Brain (organoid and tissue), 16 donors: ENCODE measurements at places on chromosomes 5 and 9.

- DNase-seq: no peak
Observed at GRCh38 chr5:71695595-71695994, 23.5 kb upstream of the CARTPT start.

DNA sequence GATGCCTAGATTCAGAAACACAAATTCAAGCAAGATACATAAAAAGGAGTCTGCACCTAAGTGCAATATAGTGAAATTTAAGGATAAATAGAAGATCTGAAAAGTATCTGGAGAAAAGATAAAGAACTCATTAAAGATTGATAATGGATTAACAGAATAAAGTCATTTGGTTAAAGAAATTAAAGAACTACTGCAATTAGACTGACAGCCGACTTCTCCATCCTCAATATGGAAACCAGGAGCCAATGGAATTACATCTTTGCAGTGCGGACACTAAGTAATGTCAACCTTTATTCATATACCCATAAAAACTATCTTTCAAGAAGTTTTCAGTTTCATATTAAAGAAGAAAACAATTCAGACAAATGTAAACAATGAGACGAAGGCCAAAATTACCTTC is 81.0 kb downstream of the MRPL36 start:
- no peak for DNase-seq

- DNase-seq: no peak
Observed at GRCh38 chr9:87884578-87885459, 2.1 kb downstream of the SPATA31E1 start.

DNA sequence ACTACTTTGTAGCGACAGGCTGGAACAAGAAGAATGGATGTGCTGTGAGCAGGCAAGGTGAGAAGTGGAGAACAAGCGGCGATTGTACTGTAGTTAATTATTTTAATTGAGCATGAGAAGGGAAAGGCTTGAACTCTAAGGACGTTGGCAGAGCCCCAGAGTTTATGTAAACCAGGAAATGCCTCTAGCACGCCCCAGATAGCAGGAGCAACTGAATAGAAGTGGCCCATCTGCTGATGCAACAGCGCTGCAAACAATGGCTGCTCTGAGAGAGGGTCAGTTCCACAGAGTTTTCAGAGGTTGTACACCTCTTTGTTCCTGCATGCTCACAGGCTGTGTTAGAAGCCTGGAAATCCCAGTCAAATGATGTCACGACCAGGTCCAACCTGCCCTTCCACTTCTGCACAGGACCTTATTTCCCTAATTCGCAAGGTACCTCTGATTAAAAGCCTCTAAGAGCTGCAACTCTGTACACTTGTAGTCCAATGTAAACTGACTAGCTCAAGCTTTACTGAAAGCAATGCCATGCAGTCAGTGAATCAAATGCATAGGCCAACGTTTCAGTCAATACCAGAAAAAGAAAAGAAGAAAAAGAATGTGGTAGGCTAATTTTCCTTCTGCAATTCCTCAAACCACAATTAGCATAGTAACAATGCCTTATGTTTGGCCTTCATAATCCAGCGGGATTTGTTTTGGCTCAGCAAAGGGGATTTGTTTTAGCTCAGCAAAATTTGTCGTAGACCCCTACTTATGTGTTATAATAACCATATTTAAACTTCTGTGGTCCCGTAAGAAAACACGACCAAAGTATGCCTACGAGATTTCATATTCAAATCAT is 119.6 kb upstream of the RETREG1 start:
- DNase-seq: peak; percentile 86

DNA sequence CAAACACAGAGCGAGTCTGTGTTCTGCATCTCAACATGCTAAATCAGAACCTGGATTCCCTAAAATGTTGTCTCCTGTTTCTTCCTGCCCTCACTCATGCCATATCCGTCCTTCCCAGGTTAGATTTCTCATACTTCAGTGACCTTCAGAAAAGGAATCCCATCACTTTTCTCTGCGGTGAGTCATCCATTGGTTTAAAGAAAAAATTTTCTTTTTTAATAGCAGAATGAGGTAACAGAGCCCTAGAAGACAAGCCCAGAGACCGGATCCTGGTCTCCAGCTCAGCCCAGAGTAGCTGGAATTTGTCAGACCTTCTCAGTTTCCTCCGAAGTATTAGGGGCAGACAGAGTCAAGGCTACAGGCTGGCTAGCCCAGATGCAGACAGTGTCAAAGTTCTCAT is 143.2 kb upstream of the DMRT1 start:
- no peak for DNase-seq

GRCh38 chr5:107204413-107204812 is 466.3 kb downstream of the EFNA5 start:
- DNase-seq: no peak

- DNase-seq: no peak
Observed at GRCh38 chr9:137478962-137479861, 20.1 kb upstream of the NSMF start.

- DNase-seq: no peak
Observed at GRCh38 chr9:16352251-16352650, 518.2 kb downstream of the BNC2 start.

DNA sequence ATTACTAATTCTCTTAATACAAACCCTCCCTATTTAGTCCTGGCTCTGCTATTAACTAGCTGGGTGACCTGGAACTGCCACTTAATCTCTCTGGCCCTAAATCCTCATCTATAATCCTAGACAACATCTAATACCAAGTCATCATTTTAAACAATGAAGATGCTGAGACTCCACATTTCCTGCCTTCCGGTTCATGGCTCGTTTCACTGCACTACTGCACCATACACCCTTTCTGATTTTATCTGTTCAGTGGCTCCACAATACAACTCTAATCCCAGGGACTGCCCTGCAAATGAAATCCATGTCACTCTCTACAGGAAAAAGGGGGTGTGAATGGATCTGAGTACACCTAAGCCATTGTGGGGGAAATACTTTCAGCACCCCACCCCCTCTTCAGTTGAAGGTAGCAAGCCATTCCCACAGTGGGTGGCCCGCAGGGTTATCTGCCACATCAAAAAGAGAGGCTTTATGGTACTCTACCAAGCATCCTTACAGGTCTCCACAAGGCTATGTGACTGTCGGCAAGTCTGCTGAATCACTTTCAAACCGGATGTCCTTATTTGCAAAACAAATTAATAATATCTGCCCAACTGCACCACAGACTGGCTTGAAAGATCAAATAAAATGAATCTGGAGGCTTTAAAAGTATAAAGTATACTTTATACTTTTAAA is 89.5 kb downstream of the EPB41L4A start:
- DNase-seq: no peak

- DNase-seq: no peak
Observed at GRCh38 chr5:143801252-143801939, 10.6 kb upstream of the HMHB1 start.

- DNase-seq: no peak
Observed at GRCh38 chr5:79992891-79993657, 2.0 kb upstream of the MTX3 start.

GRCh38 chr5:79495311-79495710 is 18.6 kb downstream of the HOMER1 start:
- DNase-seq: no peak

DNA sequence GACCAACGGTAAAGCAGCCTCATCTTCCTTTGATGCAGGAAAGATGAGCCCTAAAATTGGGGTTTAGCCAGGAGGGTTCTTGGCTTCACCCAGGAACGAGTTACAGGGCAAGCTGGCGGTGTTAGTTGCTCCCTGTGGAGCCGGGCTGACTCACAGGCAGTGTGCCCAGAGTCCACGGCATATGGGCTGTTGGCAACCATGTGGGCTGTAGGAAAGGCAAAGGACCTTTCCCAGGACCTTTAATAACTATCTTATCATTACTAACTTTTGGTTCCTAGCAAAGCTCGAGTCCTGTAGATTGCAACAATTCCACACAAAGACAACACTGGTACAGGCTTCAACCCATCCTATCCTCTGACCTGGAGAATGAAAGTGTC is 29.8 kb upstream of the CLPTM1L start:
- peak; percentile 44 for DNase-seq

- DNase-seq: no peak
Observed at GRCh38 chr9:134525841-134526583, 115.6 kb upstream of the COL5A1 start.

DNA sequence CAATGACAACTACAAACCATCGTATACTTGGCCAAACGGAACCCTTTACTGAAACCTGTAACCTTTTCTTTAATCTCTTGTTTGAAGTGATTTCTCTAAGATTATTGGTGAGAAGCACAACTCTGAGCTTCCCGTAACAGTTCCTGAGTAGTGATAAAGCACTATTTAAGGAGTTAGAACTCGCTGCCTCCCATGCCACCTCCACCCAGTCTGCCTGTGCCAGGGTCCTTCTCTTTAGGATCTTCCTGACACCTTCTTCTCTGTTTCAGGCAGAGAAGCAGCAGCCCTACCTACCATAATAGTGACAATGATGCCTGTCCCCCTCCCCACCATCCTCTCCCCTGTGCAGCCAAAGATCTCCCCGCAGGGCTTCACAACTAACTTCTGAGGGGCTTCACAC is 330.6 kb downstream of the ZSWIM6 start:
- DNase-seq: no peak

GRCh38 chr9:128280084-128280622 is 4.1 kb downstream of the SWI5 start:
- DNase-seq: no peak

DNA sequence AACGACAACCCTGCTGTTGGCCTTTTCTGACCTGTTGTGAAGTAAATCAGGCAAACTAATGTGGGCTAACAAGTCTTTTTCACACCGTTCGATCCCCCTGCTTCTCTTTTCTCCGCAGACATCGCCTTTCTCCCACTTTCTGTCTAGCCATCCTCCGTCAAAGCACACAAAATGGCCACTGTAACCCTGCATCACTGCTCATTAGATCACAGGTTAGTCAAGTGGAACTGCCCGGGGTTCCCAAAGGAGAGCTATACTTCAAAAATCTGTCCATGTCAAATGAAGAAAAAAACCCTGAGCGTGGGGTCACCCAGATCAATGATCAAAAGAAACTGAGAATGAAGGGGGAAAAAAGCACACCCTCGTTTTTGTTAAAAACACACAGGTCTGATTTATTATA is 212.1 kb downstream of the ARL15 start:
- no peak for DNase-seq

DNA sequence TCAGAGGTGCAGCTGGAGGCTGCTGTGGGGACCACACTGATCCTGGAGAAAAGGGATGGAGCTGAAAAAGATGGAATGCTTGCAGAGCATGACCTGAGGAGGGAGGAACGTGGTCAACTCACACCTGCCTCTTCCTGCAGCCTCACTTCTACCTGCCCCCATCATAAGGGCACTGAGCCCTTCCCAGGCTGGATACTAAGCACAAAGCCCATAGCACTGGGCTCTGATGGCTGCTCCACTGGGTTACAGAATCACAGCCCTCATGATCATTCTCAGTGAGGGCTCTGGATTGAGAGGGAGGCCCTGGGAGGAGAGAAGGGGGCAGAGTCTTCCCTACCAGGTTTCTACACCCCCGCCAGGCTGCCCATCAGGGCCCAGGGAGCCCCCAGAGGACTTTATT is 5.9 kb upstream of the SLC6A7 start:
- DNase-seq: no peak

- no peak for DNase-seq
Observed at GRCh38 chr5:67206461-67206860, 9.9 kb upstream of the CD180 start.

- DNase-seq: no peak
Observed at GRCh38 chr5:177432839-177433657, 6.6 kb downstream of the GRK6 start.

- no peak for DNase-seq
Observed at GRCh38 chr5:159263569-159263905, 447 bp downstream of the UBLCP1 start.

DNA sequence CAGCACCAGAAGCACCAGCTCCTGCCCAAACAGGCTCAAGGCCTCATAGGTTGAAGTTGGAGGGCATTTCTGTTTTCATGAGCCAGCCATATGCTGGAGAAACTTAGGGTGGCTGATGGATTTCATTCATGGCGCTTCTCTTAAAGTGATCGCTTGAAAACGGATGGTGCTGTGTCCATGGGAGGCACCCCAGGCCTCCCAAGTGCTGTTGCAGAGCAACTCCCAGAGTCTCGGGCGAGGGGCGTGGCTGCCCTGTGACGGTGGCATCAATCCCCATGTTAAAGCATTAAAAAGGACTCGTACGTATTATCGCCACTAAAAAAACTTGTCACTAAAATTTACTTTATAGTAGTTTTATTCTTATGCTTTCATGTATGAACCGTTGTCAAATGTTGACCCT is 128.3 kb downstream of the MRPL36 start:
- no peak for DNase-seq

DNA sequence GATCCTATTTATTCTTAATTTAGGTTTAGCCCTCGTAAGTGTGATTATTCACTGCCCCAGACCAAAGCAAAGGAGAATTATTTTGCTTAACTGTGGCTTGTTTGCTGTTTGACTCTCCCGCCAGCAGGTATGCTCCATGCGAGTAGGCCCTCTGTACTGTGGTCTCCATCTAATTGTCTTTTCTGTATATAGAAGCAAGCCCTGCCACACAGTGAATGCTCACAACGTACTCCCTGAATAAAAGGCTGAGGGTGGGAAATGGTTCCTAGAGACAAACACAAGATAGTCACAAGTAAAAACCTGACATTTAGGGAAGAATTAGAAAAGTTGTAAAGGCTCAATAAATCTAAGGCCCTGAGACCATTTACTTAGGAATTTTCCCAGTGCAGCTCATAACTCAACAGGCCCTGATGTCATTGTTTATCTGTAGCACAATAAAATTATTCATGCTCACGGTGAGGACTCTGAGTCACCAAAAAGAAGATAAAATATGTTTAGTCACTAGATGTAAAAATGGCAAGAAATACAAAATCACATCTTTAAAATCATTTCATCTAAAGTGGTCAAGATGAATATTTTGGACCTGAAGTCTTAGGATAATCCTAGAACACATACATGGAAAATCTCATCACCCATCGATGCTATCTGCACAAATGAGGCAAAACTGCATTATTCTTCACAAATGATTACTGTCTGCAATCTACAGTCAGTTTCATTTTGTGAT is 473.2 kb downstream of the ENC1 start:
- DNase-seq: no peak

- DNase-seq: no peak
Observed at GRCh38 chr5:149489605-149490037, 61.6 kb downstream of the CSNK1A1 start.

DNA sequence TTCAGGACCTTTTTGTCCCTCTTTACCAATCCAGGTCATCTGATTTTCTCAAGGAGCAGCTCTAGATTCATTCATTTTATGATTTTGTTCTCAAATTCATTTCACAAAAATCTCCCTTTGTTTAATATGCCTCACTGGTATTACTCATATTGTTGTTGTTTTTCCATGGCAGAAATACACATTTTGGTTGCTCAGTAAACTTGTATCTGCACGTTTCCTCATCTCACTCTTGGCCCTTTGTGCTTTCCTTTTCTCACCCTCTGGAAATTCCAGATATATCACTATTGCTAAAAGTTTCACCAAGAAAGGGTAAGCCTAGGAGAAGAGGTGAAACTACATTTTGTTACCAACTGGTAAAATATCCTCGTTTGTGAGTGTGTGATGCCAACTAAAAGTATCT is 14.8 kb downstream of the ASPN start:
- DNase-seq: no peak

- peak; percentile 5 for DNase-seq
Observed at GRCh38 chr9:32426278-32426939, 42.0 kb downstream of the ACO1 start.
